ENCODE measurements at places on chromosomes 12 and 14.
A peak's percentile ranks its signal among the peaks of the same experiment; 100 is the strongest.

DNA sequence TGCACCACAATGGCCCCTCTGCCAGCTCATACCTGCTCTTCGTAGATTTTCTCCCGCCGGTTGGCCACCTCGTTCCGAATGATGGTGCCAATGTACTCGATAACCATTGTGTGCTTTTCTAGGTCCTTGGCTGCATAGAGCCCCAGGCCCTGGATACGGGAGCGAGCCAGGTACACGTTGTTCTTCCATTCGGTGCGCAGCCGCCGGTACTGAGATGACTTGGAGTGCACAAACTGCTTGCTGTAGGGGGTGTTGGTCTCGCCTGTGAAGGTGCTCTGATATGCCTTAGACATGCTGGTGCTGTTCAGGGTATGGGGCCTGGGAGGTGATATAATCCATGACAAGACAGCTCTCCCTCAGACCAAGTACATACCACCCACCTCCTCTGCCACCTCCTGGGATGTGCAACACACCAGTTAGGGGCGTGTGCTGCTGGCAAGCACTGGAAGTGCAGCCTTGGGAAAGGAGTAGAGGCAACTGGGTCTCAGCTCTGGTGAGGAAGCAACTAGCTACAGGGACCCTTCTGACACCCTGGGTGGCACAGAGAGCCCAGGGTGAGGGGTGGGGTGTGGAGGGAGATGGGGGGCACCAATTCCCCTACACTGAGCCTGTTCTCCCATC lies 4.1 kb upstream of the PRKAG1 start:
- DNase-seq: no peak

DNA sequence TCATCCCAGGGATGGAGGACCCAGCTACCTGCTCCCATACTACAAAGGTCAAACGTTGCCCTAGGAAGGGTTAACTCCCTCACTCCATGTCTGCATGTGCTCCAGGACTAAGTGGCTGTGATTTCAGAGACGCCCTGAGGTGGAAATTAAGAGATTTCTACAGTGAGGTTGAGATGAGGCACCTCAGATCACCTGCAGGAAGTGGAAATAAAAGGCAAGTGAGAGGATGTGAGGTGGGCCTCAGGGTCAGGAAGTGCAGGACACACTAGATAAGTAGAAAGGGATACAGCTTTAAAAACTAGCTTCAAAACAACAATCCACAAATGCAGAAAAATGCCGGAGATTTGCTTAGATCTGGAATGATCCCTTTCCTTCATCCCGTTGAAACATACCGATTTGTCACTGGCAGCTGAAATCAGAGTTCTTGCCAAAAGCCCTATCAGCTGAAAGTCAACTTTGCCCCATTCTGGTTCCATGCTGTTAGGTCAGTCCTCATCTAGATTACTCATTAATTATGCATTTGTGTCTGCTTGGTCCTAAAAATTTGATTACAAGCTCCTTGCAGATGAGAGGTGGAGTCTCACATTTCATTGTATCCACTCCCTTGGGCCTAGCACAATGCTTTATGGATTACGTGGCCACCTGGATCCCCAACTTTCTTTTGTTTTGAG lies 6.6 kb downstream of the PLBD1 start:
- no peak for DNase-seq

- no peak for DNase-seq
Observed at GRCh38 chr14:103070971-103071542, 13.0 kb upstream of the LBHD2 start.

DNA sequence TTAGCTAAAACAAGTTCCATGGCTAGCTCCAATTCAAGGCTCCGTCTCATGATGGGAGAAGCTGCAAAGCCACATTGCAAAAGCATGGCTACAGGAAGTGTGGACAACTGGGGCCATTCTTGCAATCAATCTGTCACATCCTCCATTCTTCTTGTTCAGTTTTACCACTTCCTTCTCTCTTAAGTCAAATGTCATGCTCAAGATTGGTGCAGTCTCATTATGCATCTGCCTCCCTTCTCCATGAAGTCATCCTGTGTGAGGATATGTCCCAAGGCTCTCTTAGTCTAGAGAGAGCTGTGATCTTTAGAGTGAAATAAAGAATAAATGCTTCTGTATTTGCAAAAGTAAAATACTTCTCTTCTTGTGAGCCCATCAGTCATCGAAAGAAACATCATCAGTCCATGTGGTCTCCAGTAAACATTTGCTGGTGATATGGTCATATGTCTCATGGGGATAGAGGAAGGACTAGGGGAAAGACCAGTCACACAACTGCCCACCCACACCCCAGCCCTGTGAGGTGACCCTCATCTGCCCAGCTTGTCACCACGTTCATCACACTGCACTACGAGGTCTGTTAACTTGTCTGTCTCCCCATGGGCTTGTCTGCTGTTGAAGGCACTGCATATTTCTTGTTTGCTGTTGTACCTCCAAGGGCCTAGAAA lies 303.0 kb downstream of the NUAK1 start:
- no peak for DNase-seq

- no peak for DNase-seq
Observed at GRCh38 chr14:84029246-84029645, 1500.7 kb upstream of the FLRT2 start.

GRCh38 chr12:119208626-119209061 lies 29.9 kb downstream of the HSPB8 start:
- DNase-seq: peak; percentile 85

DNA sequence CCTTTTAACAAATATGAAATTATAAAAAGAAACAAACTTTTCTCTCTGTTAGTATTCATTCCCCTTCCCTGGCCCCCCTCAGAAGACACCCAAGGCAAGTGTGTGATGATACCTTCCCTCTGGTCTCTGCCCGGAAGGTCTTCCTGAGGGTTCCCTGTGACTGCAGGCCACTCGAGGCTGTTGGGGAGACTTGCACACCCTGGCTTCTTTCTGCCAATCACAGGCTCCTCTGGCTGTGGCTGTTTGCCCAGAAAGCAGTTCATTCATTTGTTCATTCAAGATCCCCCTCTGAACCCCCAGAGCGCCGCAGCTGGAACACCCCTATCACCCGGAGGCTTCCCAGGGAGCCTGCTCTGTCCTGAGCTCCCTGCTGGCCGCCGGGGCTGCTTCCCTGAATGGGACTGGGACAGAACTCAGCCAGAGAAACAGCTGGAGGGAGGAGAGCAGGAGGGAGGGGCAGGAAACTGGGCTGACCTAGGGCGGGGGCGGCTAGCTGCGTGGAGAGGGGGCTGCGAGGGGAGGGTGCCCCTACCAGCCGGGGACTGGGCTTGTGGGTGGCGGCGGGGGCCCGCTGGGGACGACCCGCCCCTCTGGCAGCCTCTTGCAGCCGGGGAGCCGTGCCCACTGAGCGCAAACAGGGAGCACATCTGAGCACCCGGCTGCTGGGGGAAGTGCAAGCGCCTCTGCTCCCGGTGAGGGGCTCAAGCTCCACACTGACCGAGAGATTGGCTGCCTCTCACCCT lies at the start of gene CMKLR1:
Gene CMKLR1 (minus strand): TSS at position 397 of the 743 bp plus-strand sequence. CDS start 45,720 bp downstream, outside the sequence.
- peak; percentile 54 for DNase-seq

GRCh38 chr12:1380171-1380851 lies 214.1 kb downstream of the FBXL14 start:
- DNase-seq: no peak

Data from muscle of back (tissue), 13 donors.